ENCODE measurements at places on chromosomes 12 and 14. TPM values are rescaled to one million over a fixed set of nuclear protein-coding genes. Genes with fewer than 3 reads are reported as not detected.
A peak's percentile ranks its signal among the peaks of the same experiment; 100 is the strongest.

Gene LTBP2
- 58.8 TPM for polyA plus RNA-seq

Gene TNFAIP2
- 16.0 TPM for polyA plus RNA-seq

Gene LHX5
- polyA plus RNA-seq = not detected

Gene APOF
- not detected for polyA plus RNA-seq

Gene PLA2G1B
- polyA plus RNA-seq = not detected

Gene MANSC4
- not detected for polyA plus RNA-seq

Gene PDZRN4
- 0.02 TPM for polyA plus RNA-seq

Gene IAPP
- polyA plus RNA-seq = not detected

Gene KRT6C
- not detected for polyA plus RNA-seq

Gene MGST1
- polyA plus RNA-seq = 4.8 TPM

Gene FOXG1
- not detected for polyA plus RNA-seq

Gene CACNA2D4
- polyA plus RNA-seq = not detected

Gene SAMD15
- polyA plus RNA-seq = 1.7 TPM

Gene PLEKHG7
- not detected for polyA plus RNA-seq

- DNase-seq = no peak
Observed at GRCh38 chr14:50383618-50384225, 13.0 kb downstream of the CDKL1 start.

- no peak for DNase-seq
Observed at GRCh38 chr14:30996892-30997659, 28.4 kb upstream of the AP4S1 start.

DNA sequence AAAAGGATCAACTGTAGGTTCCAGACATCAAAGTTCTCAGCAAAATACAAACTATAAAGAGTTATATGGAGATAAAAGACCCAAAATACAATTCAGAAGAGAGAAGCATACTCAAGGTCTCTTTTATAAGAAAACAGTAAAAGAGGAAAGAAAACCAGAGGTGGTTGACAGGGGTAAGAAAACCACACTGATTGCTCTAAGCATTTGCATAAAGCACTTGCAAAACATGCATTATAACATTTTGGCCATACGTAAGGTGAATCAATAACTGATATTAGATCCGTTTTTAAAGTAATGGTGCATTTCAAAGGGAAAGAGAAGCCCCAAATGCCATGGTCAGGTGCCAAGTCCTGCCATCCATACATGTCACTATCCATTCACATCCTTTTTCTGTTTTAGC is 5.9 kb downstream of the DDHD1 start:
- DNase-seq = no peak

GRCh38 chr14:99579120-99579836 is 24.7 kb downstream of the CCDC85C start:
- no peak for DNase-seq

DNA sequence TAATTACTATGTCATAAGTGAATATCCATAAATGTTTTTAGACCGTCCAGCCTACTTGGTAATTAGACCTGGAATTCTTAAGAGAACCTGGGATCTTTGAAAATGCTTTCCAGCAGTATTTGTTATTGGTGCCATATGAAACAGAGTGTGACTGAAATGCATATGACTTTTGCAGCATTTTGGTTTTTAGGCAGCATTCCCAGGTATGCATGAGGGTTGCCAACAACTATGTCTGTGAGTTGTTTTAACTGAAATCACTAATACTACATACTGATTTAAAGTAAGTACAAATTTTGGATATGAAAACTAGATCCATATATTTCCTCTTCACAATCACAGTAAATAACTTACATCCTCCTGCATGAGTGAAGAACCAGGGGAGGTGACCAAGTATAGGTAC is 437.7 kb upstream of the FAR2 start:
- no peak for DNase-seq

GRCh38 chr14:66017927-66018326 is 468.2 kb upstream of the CCDC196 start:
- no peak for DNase-seq

DNA sequence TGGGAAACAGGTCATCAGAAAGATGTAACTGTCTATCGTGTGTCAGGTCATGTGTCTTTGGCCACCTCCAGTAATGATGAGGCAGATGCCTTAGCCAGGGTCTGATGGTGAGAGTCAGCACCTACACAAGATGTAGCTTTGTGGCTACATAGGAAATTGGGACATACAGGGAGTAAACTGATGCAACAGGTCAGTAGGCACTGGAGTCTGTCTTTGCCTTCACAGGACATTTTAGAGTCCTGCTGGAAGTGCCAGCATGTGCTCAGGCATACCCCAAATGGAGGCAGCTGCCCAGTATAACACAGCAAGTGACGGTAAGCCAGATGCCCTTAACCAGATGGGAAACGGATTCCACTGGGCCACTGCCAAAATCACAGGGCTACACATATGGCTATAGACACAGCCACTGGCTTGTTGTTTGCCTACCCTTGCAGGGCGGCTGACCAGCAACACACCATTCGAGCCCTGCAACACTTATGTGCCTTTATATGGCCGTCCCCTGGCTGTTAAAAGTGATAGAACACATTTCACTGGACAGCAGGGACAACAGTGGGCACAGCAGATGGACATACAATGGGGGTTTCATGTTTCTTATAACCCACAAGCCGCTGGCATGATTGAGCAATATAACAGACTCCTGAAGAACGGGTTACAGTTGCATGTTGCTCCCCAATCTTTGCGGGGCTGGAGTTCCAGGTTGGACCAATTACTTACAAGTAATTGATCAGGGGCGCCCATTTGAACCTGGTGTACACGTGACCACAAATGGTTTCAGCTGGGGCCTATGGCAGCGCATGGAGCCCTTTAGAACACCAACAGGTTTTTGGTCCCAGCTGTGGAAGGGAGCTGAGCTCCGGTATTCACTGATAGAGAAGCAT is 12.9 kb upstream of the RNASE12 start:
- no peak for DNase-seq

DNA sequence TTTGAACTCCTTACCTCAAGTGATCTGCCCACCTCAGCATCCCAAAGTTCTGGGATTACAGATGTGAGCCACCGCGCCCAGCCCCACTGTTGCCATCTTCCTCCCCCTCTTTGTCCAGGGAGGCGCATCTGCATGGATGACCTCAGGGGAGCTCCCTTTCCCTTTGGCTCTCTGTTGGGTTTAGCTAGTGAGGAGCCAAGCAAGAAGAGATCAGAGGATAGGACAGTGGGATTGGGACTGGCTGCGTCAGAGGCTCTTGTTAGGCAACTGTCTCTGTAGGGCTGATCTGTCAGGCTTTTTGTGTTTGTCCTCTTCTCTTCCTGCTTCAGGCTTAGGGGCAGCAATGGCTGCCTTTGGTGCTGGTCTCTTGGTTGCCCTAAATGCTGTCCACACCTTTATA is 8.5 kb upstream of the IFT81 start:
- DNase-seq = no peak

DNA sequence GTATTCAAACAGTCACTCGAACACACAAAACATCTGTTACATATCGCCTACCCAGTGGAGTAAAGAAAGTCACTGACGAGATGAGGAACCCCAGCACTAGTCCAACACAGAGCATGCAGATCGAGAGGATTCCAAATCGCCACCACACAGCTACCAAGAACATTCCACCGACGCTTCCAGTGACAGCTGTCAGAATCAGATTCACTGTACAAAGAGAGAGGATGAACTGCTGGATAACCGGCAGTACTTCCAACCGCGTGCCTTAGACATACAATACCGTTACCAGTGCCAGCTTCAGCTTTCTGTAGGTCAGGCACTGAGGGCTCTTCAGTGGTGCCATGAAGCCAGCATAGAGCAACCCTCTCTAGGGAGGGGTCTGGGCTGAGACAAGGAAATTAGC is 34.5 kb downstream of the TM7SF3 start:
- no peak for DNase-seq

DNA sequence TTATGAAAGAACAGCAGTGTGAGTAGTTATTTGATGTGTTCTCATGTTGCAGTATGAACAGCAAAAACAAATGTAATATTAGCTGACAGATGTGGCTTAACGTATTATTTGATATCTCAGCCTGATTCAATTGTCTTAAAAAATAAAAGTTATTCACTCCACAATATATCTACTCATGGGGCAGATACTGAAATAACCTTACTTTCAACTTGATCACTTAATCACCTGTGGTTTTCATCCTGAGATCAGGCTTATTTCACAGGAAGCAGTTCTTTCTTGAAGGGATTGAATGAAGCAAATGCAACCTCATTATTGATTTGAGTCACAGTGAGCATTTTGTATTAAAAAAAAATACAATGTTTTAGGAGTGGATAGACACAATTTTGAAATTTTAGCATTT is 90.3 kb downstream of the AKAP6 start:
- DNase-seq = no peak

GRCh38 chr14:22471545-22472121 is 117.4 kb downstream of the DAD1 start:
- DNase-seq = peak; percentile 48

GRCh38 chr12:96295532-96296160 is 101.5 kb downstream of the ELK3 start:
- no peak for DNase-seq

DNA sequence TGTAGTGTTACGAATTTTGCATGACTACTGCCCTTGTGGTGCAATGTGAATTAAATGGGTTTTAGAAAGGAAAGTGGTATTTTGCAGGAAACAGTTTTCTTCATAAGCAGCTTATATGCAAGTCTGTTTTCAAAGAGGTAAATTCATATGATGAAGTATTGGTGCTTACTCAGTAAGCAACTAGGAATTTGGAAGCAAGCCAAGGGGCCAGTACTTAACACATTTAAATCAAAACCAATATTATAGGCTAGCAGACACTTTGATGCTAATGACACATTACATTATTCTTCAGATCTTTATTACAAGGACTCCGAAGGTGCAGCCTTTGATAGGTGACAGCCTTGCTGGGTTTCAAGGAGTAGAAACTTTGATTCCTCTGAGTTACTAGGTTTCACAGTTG is 23.1 kb downstream of the MGAT4C start:
- no peak for DNase-seq

DNA sequence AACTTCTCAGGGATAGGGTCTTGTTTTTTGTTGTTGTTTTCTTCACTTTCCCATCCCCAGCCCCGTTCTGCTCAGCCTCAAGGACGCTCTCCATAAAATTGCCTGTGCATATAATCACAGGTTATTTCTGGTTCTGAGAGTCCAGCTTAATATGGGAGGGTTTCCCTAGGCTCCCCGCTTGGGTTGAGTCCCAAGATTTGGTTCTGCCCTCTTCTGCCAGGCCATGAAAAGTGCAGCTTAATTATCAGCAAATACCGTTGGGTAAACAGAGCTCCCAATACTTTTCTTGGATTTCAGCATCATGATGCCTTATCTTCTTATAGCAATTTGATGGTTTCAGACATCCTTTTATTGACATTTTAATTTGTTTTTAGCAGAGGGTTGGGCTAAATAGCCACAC is 75.6 kb downstream of the GRIN2B start:
- DNase-seq = no peak

GRCh38 chr12:728781-729180 is 23.6 kb upstream of the WNK1 start:
- no peak for DNase-seq

DNA sequence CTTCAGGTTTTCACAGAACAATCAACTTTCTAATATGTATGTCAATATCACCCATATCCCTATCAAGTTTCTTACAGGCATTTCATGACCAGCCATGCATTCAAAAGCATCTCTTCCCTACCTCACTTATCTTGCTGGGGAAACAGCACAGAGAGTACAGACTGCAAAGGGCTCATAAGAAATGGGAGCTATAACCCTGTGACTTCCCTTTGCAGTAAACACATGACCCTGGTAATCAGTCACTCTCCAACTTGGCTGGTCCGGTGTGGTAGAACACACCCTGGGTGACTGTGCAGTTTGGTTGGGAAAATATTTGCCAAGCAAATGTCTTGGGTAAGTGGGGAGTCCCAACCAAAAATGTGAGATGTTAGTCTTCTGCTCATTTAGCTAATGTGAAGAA is 49.4 kb upstream of the TMCC3 start:
- no peak for DNase-seq

- DNase-seq = no peak
Observed at GRCh38 chr12:13816394-13816793, 165.0 kb downstream of the GRIN2B start.

DNA sequence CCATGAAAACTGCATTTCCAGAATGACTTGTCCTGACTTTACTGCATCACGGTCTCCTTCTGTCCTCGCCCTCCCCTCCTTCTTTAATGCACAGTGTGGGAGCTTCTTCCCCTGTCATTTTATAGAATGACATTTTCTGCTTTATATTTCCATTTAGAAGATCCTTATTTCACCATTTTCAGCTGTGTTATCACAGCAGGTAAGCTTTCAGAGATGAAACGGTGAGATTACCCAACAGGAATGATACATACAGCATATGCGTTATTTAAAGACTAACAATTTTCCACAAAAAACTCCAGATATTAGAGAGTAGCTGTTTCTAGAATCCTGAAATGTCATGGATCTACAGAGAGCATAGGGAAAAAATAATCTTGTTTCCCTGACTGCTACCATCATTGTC is 27.3 kb upstream of the PZP start:
- no peak for DNase-seq

- DNase-seq = no peak
Observed at GRCh38 chr14:72247896-72248465, 315.8 kb downstream of the RGS6 start.

DNA sequence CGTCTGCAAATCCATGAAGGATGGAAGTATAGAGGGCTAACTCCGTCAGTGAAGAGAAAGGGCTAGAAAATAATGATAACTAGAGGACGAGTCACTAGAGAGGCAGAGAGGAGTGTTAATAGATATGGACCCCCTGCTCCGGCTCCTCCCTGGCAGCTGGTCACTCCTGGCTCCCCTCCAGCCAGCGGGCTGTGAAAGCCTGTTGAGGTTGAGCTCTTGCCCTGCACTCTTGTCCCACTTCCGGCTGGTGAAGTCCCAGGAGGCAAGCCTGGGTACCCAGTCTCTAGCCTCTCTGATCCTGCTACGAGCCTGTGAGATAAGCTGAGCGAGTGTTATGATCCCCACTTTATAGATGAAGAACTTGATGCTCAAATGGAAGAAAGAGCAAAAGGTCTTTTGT is 90.3 kb downstream of the RFX4 start:
- DNase-seq = peak; percentile 15

DNA sequence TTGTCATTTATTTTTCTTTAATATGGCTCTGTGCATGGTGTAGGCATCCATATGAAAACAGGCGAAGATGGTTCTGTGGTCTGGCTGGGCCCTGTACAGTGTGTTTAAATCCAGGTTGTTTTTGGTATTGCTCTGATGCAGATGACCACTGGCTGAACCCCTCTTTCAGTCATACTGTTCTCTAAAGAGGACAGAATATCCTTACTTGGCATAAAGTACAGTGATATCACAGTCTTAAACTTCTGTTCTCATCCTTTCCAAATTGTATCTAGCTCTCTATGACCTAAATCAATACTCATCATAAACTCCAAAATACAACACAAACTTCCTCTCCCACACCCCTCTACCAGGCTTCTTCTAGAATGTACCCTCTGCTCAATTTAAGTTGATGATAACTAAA is 252.7 kb upstream of the FAR2 start:
- DNase-seq = no peak

DNA sequence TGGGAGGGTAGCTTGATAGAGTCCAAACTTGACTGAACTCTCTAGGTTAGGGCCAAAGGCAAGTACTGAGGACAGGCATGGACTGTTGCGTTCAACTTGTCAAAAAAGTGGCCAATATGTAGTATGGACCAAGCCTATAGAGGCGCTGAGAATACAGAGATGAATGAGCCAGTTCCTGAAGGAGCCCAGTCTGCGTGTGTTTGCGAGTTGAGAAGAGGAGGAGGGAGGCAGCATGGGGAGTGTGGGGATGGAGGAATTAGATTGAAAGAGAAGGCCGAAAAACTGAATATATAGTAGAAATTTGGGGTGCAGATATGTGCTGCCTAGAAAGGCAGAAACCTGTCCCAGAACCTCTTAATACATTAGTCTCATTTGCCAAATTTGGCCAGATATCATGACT is 412.4 kb downstream of the PCNX1 start:
- peak; percentile 22 for DNase-seq

GRCh38 chr12:12925388-12925787 is 26.6 kb downstream of the GPRC5D start:
- DNase-seq = no peak
